ENCODE measurements at places on chromosomes 11 and 22.

GRCh38 chr11:11611381-11611780 lies 10.4 kb downstream of the GALNT18 start:
- no peaks in the 10 kb centered on the region for H3K36me3 ChIP-seq
- DNase-seq, result no peak
- peaks cover 19% of the 10 kb centered on the region for H3K27me3 ChIP-seq
- peaks cover 24% of the 10 kb centered on the region for H3K4me1 ChIP-seq
- no peak overlapping the region for H3K27ac ChIP-seq

GRCh38 chr22:44975427-44976262 lies 34.2 kb downstream of the PHF21B start:
- H3K4me3 ChIP-seq, result no peak overlapping the region
- no peak overlapping the region for H3K27ac ChIP-seq
- H3K36me3 ChIP-seq, result no peaks in the 10 kb centered on the region
- peaks cover 42% of the 10 kb centered on the region for H3K27me3 ChIP-seq
- H3K4me1 ChIP-seq, result no peaks in the 10 kb centered on the region

DNA sequence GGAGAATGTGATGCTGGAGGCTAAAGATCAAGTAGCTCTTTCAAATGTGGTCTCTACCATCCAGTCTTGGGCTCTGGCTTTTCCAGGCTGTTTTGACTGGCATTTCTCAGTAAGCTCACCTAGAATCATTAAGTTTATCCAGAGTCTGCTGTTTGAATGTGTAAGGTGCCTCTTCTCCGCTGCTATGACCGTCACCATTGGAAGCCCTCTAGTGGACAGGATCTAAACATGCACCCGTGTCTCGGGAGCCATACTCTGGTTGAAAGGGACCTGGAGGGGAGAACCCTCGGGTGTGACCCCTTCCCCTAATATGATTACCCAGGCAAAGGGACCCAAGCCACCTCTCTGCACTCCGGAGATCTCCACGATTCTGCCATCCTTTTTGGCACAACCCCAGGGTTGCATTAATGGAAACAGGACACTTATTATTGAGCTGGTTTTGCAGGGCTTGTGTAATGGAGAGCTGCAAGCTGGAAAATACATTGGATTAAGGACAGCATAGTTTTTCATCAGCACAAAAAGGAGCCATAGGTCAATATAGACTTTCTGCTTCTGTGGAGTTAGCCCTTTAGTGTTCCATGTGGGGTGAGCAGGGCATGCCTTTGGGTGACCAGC lies 191.0 kb upstream of the LARGE1 start:
- peaks cover 1% of the 10 kb centered on the region for H3K27me3 ChIP-seq
- no peak overlapping the region for H3K4me3 ChIP-seq
- no peak for DNase-seq
- H3K4me1 ChIP-seq, result no peaks in the 10 kb centered on the region
- H3K27ac ChIP-seq, result no peak overlapping the region
- H3K36me3 ChIP-seq, result peaks cover 15% of the 10 kb centered on the region

DNA sequence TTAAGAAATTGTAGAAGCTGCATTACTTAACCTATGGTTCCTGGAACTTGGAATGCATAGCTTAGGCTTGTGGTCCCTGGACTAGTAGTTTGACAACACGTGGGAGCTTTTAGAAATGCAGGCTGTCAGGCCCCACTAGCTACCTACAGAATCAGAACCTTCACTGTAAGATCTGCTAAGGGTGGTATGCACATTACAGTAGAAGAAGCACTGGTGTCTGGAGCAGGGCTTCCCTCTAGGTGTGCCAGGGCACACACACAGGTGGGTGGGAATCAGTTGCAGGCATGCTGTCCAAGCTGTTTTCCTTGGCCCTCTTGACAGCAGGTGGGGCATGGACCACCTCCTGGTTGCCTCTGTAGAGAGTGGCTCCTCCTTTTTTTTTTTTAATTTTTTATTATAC lies 8.8 kb downstream of the NNMT start:
- H3K4me1 ChIP-seq, result peaks cover 77% of the 10 kb centered on the region
- H3K27me3 ChIP-seq, result no peaks in the 10 kb centered on the region
- no peak overlapping the region for H3K27ac ChIP-seq
- H3K4me3 ChIP-seq, result no peak overlapping the region
- DNase-seq, result no peak

GRCh38 chr22:50206599-50206998 lies 5.8 kb downstream of the SELENOO start:
- peaks cover 8% of the 10 kb centered on the region for H3K27me3 ChIP-seq
- H3K27ac ChIP-seq, result no peak overlapping the region
- peaks cover 10% of the 10 kb centered on the region for H3K4me1 ChIP-seq
- H3K36me3 ChIP-seq, result peaks cover 30% of the 10 kb centered on the region

- peak; percentile 49 for DNase-seq
- peak overlapping the region; percentile 91 for H3K4me3 ChIP-seq
- peak overlapping the region; percentile 77 for H3K27ac ChIP-seq
Observed at GRCh38 chr11:94741022-94741679, 27.0 kb upstream of the AMOTL1 start.

GRCh38 chr11:66371627-66372415 lies at the start of gene SLC29A2:
Gene SLC29A2, minus strand, starts transcription at chr11:66371760. Its CDS starts 169 bp downstream, at chr11:66371591.
- no peak for DNase-seq
- H3K36me3 ChIP-seq, result no peaks in the 10 kb centered on the region
- H3K4me3 ChIP-seq, result 0 out of 2 replicates have a peak within 1 kb of the TSS, but pooled peaks have one; percentile 9
- H3K27ac ChIP-seq, result no peak within 1 kb of the TSS

- H3K36me3 ChIP-seq, result peaks cover 46% of the 10 kb centered on the region
- DNase-seq, result no peak
- H3K4me1 ChIP-seq, result peaks cover 21% of the 10 kb centered on the region
- H3K4me3 ChIP-seq, result no peak overlapping the region
Observed at GRCh38 chr22:40367342-40367741, 3.1 kb upstream of the SGSM3 start.

DNA sequence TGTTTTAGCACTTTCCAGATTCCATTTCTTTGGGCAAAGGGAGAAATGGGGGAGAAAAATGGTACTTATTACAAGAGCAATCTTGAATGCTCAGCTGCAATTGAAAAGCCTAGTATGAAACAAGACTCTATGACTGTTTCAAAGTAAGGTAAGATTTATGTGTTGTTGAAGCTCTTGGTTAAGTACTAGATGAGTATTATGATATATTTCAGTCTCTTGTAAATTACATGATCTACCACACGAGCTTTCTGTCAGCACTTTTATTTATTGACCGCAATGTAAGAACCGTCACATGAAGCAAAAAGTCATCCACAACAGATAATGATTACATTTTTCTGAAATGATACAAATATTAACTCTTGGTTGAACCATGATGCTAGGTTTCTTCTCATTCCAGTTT lies 906.7 kb upstream of the CHORDC1 start:
- H3K27ac ChIP-seq, result no peak overlapping the region
- no peak for DNase-seq
- H3K27me3 ChIP-seq, result no peaks in the 10 kb centered on the region
